NCI-H1417 treated with DMSO at 0.1 percent for 48 hours (cell line): ENCODE measurements at places on chromosomes 3 and 15.

DNA sequence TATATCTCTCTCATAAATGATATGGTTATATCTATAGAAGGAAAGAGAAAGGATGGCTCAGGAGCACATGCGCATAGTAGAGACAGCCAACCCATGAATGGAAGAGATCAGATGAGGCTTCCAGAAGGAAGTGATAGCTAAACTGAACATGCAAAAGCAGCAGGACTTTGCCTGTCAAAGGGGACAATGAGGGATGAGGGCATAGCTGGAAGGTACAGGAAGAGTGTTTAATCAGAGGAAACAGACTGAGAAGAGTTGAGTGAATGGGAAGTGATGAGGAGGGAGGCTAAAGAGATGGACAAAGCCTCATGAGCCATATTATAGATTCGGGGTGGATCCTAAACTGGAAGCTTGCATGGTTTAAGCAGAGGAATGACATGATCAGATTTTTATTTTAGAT lies 26.5 kb upstream of the VEPH1 start:
- DNase-seq, result no peak

- no peak for DNase-seq
Observed at GRCh38 chr3:100796556-100796955, 87.3 kb downstream of the TFG start.

- no peak for DNase-seq
Observed at GRCh38 chr3:47283193-47283537, 421 bp downstream of the KLHL18 start.

- DNase-seq, result no peak
Observed at GRCh38 chr3:108127301-108127988, 36.6 kb upstream of the CD47 start.

DNA sequence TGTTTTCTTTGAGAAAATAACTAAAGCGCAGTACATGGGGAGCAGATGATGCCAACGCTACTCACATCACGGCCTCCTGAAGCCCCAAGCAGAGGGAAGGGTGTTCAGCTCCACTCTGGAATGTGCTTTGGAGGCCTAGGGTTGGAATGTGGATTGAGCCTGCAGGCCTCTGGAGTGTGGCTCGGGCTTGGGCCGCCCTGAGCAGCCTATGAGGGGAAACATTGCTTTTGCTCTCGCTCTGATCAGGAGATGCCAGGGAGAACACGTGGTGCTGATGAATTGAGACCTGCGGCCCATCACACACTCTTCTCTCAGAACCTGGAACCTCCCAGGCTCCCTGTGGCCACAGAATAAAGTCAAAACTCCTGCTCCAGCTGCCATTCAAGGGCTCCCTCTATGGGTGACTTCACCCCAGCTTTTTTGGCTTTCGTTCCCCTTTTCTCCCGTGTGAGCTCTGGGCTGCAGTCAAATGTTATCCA lies 23.3 kb downstream of the CCDC13 start:
- no peak for DNase-seq

GRCh38 chr3:123422457-123422856 lies 26.4 kb downstream of the ADCY5 start:
- no peak for DNase-seq
